CD4-positive, alpha-beta T cell (primary cell): ENCODE measurements at places on chromosomes 7 and 10.

DNA sequence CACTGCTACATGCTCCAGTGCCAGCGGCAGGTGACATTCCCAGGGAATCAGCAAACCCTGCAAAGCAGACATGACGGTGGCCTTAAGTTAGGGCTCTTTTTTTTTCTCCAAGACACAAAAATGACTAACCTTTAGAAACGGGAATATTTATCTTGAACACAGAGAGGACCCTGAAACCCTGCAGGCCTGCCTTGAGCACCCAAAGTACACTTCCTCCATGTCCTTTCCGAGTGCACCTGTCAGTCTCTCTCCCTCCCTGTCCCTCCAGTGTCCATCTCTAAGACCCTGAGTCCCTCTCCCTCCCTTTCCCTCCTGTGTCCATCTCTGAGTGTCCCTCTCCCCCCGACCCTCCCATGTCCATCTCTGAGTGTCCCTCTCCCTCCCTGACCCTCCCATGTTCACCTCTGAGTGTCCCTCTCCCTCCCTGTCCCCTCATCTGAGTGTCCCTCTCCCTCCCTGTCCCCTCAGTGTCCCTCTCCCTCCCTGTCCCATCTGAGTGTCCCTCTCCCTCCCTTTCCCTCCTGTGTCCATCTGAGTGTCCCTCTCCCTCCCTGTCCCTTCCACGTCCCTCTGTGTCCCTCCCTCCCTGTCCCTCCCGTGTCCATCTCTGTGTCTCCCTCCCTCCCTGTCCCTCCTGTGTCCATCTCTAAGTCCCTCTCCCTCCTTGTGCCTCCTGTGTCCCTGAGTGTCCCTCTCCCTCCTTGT lies 51.2 kb upstream of the CAMK2B start:
- DNase-seq: no peak

DNA sequence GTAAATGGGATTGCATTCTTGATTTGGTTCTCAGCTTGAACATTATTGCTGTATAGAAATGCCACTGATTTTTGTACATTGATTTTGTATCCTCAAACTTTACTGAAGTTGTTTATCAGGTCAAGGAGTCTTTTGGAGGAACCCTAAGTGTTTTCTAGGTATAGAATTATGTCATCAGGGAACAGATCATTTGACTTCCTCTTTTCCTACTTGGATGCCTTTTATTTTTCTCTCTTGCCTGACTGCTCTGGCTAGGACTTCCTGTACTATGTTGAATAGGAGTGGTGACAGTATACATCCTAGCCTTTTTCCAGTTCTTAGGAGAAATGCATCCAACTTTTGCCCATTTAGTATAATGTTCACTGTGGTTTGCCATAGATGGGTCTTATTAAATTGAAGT lies 48.8 kb downstream of the ANXA8 start:
- no peak for DNase-seq

GRCh38 chr7:142626420-142627035 lies 122.7 kb upstream of the PRSS1 start:
- peak; percentile 82 for DNase-seq

- DNase-seq: no peak
These were observed 41.0 kb upstream of the STRIP2 start for GRCh38 chr7:129393255-129393654.

GRCh38 chr10:71472912-71473311 lies 76.2 kb downstream of the CDH23 start:
- DNase-seq: no peak

DNA sequence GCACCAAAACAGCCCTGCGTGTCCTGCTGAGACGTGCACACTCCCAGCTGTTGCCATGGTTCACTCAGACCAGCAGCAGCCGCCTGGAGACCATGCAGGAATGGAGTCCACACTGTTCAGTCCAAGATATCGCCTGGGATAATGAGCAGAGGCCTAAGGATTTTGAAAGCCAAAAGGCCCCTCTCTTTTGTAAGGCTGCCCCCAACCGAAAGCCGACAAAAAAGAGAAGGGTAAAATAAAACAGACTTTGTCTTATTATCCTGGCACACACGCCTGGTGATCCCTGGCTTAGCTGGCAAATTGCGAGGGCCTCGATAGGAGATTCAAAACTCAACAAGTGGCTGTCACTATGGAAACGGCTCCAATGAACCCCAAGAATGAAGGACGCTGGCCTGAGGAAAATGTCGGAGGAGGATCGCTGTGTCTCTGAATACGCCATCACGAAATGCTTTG lies 263.6 kb downstream of the SKIDA1 start:
- no peak for DNase-seq

- peak; percentile 16 for DNase-seq
These were observed 122.2 kb downstream of the MPP7 start for GRCh38 chr10:28180654-28181053.

- no peak for DNase-seq
These were observed 2.5 kb downstream of the GSTO1 start for GRCh38 chr10:104257235-104257634.

DNA sequence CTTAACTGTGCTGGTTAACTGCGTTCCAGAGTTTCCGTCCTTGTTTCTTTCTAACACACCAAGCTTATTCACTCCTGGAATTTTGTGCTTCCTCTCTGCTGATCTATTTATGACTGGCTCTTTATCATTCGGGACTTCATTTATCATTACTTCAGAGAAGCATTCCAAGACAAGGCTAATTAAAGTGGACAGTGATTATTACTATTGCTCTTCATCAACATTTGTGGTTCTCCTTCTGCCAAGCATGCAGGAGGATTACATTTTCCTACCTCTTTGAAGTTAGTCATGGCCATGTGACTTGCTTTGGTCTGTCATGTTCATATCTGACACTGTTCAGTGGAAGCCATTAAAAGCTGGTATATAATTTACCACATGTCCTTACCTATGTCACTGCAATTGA lies 172.4 kb upstream of the AGR3 start:
- DNase-seq: no peak

DNA sequence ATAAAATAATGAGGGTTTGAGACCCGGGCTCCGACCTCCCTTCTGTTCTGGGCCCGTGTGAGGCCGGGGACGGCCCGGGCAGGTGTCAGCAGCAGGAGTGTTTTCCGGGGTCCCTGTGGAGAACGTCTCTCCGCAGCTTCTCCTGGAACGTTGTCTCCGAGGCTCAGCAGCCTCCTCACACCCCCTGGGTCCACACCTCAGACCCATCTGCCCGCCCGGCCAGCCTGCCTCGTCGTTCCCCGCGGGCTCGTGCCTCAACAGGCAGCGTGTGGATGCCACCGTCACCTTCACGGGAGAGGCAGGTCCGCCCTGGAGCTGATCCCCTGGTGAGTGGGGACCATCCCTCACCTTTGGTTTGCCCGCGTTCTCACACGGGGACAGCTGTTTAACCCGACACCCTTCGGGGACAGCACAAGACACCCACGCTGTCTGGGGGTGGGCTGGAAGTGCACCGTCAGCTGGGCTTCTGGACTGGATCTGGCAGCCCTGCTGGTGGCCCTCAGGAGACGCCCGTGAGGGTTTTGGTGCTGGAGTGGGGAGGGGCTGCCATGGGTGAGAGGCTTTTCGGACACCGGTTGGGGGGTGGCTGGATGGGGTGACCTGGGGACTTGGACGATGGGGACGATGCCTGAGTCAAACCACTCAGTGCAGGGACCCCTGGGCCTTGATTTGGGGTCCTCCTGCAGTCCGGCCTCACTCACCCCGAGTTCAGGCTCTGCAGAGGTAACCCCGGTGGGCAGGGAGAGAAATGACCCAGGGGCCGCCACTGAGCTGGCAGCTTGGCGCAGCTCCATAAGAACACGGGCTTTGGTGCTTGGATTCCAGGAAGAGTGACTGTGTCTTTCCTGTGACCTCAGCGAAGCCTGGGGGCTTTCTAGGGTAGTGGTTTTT lies 131.7 kb downstream of the DNAJB6 start:
- DNase-seq: no peak

DNA sequence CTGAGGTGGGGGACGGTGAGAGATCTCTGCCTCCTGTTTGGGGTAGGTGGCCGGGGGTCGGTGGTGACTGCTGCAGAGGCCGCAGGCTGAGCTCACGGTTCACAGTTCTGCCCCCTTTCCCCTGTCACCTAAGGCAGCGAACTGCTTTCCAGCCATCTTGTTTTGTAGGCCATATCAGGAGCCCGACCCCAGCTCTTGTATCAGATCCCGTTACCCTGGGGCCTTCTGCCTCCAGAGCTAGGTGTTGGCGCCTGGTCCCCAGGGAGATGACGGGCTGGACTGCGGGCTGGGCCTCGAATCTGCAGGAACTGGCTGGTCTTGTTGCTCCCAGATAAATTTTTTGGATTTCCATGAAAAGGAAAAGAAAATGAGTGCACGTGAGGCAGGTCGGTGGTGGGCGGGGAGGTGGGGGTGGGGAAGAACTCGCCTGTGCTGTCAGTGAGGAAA lies 183.0 kb downstream of the DNAJB6 start:
- no peak for DNase-seq

- DNase-seq: no peak
These were observed 101.9 kb upstream of the HGF start for GRCh38 chr7:81871606-81872265.

DNA sequence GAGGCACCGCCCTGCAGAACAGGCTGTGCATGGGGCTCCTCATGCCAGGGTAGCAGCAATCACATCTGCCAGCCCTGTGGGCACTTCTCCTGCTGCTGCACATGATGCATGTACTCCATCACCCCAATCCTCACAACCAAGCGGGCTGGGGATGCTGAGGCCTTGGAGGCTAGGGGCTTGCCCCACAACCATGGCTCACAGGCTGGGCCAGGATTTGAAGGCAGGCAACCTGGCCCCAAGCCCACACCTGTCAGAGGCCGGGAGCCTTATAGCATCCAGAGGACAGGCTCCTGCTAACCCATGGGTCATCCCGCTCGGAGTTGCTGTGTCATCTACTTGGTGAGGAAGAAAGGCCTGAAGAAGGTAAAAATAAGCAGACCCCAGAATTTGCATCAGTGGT lies 2.2 kb downstream of the POLM start:
- DNase-seq: no peak

DNA sequence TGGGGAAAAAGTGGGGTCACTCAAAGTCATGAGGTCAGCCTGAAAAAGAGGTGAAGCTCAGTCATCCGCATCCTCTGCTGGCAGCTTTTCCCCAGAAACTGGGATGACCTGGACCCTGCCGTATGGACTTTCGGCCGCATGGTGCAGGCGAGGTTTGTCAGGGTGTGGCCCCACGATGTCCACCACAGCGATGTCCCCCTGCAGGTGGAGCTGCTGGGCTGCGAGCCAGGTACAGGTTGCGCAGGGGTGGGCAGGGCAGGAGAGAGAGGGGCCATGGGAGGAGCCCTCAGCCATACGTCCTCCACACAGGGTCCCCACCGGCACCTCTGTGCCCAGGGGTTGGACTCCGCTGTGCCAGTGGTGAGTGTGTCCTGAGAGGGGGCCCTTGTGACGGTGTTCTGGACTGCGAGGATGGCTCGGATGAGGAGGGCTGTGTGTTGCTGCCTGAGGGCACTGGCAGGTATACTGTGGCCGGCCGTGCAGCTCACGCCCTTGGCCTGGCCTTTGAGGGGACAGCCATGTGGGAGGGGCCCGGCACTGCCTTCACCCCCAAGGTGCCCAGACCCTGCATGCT lies 23.0 kb upstream of the ZNF467 start:
- DNase-seq: no peak

GRCh38 chr10:58177362-58177947 lies 90.2 kb downstream of the IPMK start:
- DNase-seq: no peak

GRCh38 chr10:74652664-74653063 lies 173.7 kb upstream of the KAT6B start:
- DNase-seq: no peak

- no peak for DNase-seq
These were observed 573.0 kb upstream of the AUTS2 start for GRCh38 chr7:69025249-69025648.

DNA sequence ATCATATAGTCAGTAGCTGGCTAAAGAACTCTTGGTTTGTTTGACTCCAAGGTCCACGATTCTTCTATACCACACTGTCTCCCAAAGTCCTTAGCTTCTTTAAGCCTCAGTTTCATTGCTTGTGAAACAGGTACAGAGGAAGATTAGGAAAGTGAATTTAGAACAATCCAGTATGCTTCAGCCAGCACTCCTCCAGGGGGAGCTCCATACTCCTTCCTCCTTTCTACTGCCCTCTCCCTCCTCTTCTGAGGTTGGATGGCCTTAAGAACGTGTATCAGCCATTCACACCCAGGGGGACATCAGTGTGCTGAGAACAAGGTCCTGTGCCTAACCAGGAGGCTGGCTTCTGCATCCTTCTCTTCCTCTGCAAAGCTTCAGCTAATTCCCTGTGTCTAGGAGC lies 54.8 kb upstream of the CALD1 start:
- DNase-seq: no peak

DNA sequence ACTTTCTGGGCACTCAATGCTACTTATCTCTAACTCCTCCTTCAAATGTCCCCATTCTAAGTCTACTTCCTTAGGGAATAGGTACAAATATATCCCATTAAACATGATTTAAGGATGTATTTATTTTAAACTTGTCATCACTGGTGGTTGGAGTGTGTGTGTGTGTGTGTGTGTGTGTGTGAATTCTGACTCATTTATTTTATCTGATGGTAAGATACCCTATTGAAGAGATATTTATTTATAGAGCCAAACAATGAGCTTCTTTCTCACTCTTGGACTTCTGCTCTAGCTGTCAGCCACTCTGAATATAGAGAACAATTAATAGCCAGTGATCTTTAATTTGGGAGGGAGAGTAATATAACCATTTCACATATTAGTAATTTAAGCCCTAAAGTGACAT lies 17.8 kb upstream of the MAGI2 start:
- no peak for DNase-seq

DNA sequence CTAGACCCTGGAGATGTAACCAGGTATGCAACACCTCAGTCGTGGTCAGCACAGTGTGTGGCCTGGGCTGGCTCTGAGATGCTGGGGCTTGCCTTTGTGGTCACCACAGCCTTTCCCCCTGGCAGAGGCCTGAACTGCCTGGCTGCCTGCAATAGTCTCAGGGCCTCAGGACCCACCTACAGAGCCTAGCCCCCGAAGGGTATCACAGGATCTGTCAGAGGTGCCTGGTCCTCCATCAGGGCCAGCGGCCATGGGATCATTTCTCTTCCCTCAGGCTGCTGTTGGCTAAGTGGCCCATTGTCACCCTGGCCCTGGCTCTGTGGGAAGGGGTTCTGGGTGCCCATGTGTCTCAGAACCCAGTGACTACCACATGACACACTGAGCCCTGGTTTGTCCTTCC lies 141.6 kb downstream of the CYP26A1 start:
- DNase-seq: no peak

- peak; percentile 33 for DNase-seq
These were observed 3.4 kb upstream of the KMT2E start for GRCh38 chr7:105010504-105011130.

DNA sequence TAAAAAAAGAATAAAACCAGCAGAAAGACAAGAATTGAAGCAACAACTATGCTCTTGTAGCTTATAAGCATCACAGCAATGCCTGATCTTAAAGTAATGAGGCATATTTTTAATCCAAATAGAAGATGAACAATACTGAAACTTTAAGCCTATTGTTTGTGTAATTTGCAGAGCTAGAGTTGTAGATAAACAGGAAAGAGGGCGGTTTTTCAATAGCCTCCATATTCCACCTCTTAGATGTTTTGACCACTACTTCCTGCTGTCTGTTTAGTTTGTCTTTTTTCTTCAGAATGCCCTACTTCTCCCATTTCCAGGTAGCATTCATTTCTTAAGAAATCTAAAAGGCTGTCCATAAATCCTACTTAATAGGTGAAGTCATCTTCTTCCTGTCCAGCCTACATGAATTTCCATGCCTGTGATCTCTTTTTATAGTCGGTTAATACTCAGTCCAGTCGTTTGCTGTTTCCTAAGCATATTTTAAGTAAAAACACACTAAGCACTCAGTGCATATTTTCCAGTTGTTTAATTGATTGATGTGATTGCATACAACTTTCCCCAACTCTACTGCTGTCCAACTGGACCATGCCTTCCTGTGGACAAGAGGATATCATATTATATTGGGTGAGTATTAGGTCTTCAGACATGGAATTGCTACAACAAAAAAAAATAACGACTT lies 308.1 kb downstream of the TFEC start:
- no peak for DNase-seq
